Activated T-helper 1 cell treated with Interleukin-2 at 50 U/mL for 16 hours (primary cell): ENCODE measurements at places on chromosomes 12 and 14.

DNA sequence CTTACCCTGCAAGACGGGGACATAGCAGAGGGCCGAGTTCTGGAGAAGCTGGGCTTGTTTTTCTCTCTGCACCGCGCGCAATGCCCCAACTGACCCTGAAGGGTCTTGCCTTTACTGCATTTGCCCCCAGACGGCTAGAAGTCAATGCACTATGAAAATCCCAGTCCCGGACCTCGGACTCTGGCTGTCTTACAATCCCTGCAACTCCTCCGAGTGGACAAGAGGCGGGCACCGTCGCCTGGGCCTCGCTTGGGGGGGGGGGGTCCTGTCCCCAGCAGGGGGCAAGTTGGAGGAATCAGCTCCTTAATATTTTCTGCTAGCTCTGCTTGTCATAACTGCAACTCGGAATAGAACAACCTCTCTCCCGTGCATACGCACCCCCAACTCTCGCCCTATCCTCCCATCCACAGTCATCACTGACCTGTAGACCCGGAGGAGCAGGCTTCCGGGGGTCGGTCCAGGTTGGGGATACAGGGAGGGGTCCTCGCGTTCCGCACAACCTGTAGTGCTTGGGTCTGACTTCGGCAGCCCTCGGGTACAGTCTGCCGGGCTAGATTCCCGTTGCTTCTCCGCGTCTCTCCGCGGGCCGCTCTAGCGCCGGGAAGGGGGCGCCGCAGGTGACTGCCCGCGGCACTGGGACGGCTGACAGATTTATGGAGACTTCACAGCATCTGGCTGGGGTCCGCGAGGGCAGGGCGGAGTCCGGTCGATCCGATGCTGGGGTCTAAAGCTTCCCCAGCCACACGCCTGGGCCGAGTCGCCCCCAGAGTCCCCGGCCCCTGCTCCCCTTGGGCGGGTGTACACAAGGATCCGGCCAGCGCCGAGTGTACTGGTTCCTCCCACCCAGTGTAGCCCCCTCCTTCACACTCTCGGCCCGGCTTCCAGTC, 3.3 kb upstream of the PAX9 start:
- DNase-seq = no peak

GRCh38 chr14:27006570-27006969, 408.7 kb upstream of the NOVA1 start:
- no peak for DNase-seq

DNA sequence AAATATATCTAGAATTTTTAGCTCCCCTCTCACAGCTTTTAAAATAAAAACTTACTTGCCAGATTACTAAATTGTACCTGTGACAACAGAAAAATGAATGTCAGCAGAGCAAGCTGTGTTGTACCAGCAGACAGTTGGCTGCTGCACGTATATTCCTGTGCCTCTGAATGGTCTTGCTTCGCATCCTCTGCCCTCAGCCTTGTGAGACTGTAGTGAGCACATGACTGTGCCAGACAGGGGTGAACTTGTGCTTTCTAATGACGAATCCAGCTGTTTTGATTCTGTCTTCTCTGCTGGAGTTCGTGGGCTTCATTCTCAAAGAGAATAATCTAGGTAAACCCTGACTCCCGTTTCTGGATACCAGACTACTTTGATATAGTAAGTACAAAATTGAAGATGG, 58.3 kb upstream of the FRMD6 start:
- no peak for DNase-seq

DNA sequence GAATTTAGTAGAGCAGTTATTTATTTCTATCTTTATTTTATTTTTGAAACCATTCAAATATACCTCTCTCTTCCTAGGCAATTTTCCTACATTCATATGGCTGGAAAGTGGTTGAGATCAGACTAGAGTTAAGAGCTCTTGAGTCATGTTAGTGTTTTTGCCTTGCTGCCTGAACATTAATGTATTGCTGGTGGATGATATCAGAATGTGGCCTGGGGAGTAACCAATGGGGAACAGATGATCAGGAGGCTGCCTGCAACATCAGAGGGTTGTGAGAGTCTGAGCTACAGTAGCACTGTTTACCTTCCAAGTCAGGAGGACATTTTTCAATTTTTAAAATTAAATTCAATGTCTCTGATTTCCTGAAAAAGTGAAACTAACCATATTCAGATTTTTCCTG, 166.3 kb upstream of the TRHDE start:
- DNase-seq = no peak

- peak; percentile 52 for DNase-seq
These were observed 20.4 kb downstream of the BATF start for GRCh38 chr14:75542588-75543091.

DNA sequence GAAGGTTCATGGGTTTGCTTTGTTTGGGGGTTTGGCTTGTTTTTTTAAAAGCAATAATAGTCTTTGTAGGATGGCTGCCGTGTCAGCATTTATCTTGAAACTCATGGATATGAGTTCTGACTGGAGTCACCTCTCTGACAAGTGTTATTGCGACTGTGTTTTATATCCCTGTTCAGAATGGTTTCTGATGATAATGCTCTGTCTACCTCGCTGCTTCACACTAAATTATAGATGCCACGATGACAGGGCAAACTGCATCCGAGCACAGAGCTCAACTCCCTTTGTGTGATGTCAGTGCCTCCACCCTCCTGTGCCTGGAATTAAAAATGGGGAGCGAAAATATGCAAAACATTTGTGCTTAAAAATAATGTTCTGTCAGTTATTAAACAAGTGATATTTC, 250.8 kb downstream of the EGLN3 start:
- no peak for DNase-seq

DNA sequence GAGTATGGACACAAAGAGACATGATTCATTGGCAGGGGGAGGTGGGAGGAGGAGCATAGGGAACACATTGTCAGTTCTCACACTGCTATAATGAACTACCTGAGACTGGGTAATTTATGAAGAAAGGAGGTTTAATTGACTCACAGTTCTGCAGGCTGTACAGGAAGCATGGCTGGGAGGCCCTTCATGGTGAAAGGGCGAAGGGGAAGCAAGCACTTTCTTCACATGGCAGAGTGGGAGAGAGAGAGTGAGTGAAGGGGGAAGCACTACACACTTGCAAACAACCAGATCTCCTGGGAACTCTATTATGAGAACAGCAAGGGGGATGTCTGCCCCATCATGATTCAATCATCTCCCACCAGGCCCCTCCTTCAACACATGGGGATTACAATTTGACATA, 391.8 kb downstream of the BMP4 start:
- DNase-seq = no peak

DNA sequence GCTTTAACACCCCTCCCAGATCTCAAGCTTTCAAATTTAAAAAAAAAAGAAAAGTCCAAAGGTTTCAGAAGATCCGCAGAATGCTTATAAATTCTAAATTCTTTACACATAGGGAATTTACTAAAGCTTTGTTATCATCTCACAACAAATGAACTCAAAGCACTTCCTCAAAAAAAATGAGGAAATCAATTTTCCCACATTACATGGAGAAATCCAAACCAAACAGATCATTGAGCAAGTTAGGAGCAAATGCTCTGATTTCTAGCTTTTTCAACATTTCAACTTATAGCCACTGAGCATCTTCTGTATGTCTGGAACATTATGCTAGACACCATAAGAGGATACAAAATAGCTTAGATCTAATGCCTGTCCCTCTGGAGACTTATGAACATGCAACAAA, 161.0 kb downstream of the CEP128 start:
- DNase-seq = no peak

DNA sequence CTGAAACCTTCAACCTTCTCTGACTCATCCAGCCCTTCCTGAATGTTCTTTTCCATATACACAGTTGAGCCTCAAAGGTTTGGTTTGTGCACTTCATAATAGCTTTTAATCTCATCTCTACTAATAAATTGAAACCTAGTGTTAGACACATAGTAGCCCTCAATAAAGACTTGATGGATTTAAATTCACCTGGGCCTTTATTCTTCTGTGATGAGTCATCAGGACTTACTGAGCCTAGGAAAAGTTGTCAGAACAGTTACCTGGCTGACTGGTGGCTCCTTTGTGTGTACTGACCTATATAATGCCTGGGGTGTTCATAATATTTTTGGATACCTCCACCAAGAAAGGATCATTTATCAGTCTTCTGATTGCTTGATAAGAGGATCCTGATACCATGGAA, 86.4 kb upstream of the NTF3 start:
- no peak for DNase-seq

DNA sequence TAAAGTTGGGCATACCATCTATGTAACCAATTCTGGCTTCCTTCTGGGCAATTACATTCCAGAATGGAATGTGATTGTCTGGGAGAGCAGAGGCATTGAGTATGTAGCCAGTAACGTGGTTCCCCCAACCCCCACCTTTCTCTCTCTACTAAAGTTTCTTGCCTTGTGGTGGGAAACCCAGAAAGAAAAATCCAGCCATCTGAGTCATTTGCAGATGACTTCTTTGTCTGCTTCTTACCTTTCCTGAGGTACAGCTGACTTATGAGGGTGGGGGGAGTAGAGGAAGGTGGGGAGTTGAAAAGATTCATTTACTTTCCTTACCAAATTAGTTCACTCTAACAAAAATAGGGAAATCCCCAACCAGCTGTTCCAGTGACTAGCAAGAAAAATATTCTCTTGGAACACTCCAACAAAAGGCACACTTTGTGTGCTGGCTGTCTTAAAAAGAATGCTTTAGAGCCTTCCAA, 112.1 kb upstream of the FRMD6 start:
- no peak for DNase-seq

DNA sequence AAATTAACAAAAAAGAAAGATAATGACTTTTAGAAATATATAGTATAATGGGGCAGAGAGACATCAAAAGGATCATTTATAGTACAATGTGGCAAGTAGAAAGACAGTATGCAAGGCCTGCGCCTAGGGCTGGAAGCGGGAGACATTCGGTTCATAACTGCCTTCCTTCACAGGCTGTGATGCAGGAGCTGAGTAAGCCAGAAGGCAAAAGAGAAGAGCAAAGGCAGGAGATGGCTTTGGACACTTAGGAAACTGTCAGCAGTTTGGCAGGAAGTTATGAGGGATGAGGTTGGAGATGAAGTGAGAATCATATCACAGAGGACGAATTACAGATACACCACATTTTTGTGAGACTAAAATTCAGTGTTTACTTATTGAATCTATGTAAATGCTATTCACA, 97.8 kb downstream of the EPS8 start:
- no peak for DNase-seq

DNA sequence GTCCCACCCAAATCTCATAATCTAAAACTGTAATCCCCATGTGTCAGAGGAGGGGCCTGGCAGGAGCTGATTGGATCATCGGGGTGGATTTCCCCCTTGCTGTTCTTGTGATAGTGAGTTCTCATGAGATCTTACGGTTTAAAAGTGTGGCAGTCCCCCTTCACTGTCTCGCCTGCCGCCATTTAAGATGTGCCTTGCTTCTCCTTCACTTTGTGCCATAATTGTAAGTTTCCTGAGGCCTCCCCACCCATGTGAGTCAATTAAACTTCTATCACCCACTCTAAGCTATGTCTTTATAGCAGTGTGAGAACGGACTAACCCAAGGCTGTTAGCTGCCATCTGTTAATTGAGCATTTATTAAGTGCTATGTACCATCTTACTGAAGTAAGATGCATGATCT, 105.1 kb downstream of the PTPN11 start:
- DNase-seq = no peak

DNA sequence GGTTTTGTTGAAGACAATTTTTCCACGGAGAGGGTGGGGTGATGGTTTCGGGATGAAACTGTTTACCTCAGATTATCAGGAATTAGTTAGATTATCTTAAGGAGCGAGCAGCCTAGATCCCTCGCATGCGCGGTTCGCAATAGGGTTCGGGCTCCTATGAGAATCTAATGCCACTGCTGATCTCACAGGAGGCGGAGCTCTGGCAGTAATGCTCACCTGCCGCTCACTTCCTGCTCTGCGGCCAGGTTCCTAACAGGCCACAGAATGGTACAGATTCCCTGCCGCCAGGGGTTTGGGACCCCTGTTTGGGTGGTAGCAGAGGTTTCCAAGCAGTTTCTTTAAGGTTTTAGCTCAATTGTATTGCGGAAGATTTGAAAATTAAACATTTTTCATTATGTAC, 439.8 kb upstream of the OR4E1 start:
- no peak for DNase-seq

- no peak for DNase-seq
These were observed 24.0 kb upstream of the MDM1 start for GRCh38 chr12:68356060-68356695.

DNA sequence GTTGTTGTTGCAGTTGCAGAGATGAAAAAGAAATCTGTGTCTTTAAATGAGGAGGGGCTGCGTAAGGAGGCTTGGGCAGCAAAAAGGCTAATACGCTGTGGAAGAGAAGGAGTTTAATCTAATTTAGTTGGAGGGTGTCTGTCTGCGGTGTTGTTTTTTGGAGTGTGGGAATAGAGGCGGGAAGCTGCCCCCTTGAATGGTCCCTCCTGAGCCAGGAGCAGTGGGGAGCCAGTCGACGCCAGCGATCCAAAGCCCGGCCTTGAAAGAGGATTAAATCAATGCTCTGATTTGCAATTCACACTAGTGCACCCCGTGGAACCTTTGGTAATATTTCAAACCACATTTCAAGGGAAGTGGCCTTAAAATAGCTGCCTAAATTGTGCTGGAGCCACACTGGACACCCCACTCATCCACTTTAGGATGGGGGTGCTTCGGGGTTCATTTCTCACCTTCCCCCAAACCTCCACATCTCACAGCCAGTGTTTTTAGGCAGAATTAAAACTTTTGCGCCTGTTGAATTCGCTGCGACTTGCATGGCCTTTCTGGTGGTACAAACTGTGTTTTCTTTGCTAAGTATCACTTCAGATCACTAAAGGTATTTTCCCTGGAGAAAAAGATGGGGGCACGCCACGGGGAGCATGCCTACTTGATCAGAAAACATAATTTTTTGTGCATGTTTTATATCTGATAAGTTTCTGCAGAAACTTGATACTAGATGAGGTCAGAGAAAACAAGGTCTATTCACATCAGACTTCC, 4.1 kb upstream of the FZD10 start:
- no peak for DNase-seq

GRCh38 chr14:90576981-90577660, 180.3 kb downstream of the CALM1 start:
- no peak for DNase-seq

GRCh38 chr12:11150832-11151231, 16.4 kb upstream of the TAS2R30 start:
- DNase-seq = no peak

- DNase-seq = no peak
These were observed 157.9 kb upstream of the LMO3 start for GRCh38 chr12:16763901-16764300.

- DNase-seq = no peak
These were observed 867 bp downstream of the RHOJ start for GRCh38 chr14:63205044-63205575.
